Activated CD8-positive, alpha-beta memory T cell treated with anti-CD3 and anti-CD28 coated beads for 1 hour (primary cell): ENCODE measurements at places on chromosomes 7 and 10.

DNA sequence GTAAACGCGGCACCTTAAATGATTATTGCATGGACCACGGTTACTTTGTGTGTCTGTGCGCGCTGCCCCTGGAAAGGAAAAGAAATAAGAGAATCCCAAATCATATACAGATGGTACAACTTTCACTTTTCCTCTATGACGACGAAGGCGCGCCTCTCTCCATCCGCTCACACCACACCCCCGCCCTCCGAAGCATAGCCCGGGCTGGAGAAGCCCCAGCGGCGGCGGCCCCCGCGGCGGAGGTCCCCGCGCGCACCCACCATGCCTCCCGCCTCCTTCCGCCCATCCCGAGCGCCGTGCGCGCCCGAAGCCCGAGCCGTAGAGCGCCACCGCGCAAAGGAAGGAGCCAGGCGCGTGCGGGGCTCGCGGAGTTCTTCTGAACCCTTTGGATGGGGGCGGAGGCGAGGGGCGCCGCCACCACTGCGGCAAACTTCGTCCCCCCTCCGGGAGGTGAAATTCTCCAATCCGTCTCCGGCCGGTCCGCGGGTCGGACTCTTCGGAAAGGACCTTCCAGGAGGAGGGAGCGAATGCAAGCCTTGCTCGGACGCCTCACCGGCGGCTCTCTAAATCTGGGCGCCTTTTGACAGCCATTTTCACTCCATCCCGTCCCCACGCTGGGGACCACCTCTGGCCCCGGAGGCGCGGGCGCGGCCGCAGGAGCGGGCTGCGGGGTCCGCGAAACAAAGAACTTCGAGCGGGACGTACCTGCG is 588 bp downstream of the GLI3 start:
- DNase-seq, result no peak

DNA sequence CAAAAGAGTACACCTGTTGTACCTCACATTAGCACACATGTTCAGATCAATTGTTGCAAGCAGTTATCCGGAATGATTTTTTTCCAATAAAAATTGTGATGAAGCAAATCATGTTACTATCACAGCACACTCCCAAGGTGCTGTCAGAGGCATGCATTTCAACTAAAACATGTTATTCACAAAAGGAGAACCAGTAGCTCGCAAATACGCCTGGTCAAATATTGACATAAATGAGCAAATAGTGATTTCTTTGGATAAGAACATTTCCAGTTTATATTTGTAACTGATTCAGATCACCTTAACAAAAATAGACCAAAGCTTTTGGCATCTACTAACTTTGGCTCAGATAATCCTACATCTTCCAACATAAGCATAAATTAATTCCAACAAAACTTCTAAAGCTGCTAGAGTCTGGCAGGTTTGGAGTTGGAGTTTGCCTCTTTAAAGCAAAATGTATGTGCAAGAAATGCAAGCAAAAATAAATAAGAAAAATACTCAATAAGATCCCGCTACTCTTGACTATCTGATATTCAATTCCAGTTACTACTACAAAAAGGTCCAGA is 208.0 kb downstream of the SFMBT2 start:
- no peak for DNase-seq

- DNase-seq, result no peak
These were observed 39.3 kb downstream of the SPDYE5 start for GRCh38 chr7:75531359-75531821.

GRCh38 chr10:102931643-102932042 is 13.5 kb downstream of the CNNM2 start:
- DNase-seq, result no peak

GRCh38 chr7:76394957-76395356 is 14.5 kb downstream of the SSC4D start:
- DNase-seq, result no peak
